Epithelial cell of proximal tubule (primary cell): ENCODE measurements at places on chromosomes 12 and 14.

GRCh38 chr14:102878174-102878969, 44.1 kb upstream of the AMN start:
- DNase-seq, result no peak

DNA sequence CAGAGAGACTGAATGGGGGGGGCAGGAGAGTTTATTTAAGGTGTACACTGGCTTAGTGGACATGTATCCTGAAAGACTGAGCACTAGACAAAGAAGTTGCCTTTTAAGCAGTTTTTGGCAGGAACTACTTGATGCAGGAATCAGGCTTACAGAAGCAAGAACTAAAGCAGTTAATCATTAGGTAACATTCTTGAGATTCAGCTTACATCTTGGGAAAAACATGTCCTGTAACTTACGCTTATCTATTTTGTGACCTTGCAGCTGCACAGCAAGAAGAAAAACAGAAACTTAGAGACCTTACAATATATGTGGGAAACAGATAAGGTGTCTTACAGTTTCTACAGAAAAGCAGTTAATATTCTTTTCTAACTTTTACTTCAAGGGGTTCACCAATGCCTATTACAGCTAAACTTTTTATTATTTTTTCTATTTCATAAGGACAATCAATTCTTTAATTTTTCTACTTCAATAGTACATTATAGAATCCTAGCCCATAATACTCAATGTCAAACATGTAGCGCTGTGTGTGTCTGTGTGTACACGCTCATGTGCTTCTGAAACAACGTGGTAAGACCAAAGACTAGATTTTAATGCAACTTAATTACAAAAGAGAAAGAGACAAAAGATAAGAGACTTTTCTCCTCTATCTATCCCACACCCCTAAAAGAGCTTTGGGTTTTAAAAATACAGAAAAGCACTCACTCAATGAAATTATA, 276.9 kb downstream of the PRKD1 start:
- DNase-seq, result no peak

DNA sequence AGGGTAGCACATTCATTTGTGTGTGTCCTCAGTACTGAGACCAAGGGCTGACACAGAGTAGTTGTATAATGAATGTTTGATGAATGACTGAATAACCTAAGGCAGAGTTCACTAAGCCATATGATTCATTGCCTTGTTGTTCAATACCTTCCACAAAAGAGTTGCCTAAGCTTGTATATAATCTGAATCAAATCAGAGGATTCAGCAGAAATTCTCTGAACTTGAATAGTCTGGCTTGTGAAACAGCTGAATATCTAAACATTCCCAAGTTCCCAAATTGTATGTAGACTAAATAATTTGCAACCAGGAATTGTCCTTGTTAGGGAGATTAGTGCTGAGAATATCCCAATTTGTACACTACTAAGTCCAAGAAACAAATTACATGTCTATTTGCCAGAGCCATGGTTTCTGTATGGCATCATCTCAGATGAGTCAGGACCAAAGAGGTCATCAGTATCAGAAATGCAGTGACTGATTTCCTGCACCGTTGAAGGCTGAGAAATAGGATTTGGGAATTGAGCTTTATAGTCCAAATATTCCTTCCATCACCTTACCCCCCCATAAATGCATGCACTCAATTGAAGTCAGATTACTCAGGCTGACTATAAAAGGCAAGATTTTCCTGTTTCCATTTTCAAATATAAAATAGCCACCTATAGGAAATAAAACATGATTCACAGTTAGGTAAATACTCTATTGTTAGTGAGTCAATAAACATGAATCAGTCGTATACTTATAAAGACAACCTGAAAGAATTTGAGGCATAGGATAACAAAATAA, 168.7 kb downstream of the PHLDA1 start:
- DNase-seq, result peak; percentile 51

DNA sequence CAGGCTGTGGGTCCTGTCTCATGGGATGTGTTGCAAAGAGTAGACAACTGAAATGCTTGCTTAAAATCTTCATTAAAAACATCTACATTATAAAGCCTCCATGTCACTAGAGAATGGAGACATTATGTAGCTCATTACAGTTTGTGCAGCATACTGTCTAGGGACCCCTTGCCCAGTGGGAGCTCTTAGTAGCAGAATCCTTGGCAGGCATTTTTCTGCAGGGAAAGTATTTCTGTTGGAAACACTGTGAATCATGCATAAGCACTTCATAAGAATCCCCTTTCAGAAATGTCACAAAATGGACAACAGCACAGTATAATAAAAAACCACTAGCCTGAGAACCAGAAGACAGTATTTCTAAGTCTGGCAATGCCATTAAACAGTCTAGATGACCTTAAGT, 174.3 kb downstream of the MGAT4C start:
- no peak for DNase-seq

DNA sequence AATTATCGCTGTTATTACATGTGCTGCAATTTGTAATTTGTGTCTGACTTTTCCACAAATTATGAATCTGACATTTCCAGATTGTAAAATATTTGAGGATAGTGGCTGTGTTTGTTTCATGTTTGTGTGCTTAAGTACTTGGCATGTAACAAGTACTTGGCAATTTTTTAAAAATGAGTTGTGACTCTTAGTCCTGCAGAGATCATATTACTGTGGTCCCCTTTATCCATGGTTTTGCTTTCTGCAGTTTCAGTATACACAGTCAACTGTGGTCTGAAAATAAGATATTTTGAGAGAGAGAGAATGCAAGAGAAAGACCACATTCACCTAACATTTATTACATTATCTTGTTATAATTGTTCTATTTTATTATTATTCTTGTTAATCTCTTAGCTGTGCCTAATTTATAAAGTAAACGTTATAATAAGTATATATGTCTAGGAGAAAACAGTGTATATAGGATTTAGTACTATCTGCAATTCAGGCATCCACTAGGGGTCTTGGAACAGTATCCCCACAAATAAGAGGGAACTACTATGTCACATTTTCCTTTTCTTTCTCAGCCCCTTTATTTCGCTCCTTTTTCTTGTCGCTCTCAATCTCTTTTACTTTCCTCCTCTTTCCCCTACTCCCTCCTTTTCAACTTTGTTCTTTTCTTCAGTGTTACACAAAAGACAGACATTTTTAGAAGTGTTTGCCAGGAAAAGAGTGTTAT, 176.1 kb downstream of the FUT8 start:
- DNase-seq, result no peak

DNA sequence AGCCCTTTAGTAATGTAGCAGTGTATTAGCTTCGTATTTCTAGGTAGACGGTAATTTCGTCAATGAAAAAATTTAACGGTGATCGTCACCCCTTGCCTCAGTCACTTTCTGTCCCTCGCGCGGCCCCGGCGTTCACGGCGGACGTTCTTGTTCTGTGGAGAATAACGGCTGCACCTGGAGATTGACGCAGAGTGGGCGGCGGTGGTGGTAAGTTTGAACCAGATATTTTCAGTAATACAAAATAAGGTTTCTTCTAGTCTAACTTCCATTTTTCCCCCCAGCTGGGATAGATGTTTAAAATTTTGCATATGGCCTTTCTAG, 341 bp downstream of the ZNF10 start:
- no peak for DNase-seq

GRCh38 chr12:9607716-9608115, at the start of gene KLRB1:
Gene KLRB1 (minus strand): TSS chr12:9607916. CDS start chr12:9607839, 77 bp downstream.
- DNase-seq, result no peak

DNA sequence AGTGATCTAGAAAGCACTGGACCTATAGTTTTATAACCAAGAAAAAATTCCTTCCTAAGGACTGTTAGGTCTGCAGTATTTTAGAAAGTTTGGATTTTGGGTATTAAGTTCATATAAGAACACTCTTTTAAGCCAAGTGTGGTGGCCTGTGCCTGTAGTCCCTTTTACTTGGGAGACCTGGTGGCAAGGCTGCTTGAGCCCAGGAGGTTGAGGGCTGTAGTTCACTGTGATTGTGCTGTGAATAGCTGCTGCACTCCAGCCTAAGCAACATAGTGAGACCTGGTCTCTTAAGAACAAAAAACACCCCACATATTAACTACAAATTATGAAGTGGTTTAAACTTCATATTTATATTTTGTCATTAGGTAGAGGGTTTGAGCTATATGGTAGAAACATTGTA, 9.7 kb downstream of the DNM1L start:
- DNase-seq, result no peak

DNA sequence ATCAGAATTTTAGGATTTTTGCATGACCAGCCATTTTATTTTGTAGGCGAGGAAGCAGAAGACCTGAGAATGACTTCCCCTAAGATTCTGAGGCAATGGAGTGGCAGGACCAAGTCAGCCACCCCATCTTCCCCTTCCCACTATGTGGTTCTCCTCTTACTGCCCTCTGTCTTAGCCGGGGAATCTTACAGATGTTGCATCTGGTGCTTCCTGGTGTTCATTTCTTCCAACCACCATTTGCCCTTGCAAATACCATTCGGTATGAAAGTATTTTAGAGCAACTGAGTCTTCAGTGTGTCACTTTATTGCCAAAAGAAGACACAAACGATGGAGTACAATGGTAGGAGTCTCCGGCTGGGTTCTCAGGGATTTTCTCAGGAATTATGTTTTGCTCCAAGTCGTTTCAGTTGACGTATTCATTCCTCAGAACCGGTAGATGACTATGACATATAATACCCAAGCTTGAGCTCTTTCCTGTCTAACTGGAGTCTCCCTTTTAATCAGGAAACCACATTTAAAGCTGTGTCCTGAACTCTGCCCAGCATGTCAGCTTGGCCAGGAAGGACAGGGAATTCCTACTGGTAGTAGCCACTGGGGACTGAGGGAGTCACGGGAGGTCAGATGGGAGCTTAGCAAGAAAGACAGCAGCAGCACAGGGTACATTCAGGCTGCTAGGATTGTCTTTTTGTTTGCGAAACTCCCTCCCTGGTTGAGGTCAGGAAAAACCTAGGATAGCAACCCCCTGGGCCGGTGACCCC, 87.0 kb downstream of the SAMD4A start:
- no peak for DNase-seq

DNA sequence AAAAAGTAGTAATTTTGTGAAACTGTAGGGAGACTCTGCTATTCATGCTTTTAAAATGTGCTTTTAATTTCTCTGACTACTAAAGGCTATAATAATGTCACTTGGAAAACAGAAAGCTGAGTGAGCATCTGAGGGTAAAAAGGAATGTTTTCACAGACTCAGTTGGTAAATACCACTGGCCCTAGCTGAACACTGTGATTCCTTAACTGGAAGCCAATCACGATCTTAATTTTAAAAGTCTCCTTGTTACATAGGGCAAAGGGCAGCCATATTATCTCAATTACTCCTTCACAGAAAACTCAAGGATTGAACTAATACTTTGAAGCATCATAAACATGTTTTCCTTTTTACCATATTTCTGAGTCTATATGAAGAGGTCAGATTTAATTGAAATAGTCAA, 41.9 kb downstream of the PAWR start:
- DNase-seq, result no peak

DNA sequence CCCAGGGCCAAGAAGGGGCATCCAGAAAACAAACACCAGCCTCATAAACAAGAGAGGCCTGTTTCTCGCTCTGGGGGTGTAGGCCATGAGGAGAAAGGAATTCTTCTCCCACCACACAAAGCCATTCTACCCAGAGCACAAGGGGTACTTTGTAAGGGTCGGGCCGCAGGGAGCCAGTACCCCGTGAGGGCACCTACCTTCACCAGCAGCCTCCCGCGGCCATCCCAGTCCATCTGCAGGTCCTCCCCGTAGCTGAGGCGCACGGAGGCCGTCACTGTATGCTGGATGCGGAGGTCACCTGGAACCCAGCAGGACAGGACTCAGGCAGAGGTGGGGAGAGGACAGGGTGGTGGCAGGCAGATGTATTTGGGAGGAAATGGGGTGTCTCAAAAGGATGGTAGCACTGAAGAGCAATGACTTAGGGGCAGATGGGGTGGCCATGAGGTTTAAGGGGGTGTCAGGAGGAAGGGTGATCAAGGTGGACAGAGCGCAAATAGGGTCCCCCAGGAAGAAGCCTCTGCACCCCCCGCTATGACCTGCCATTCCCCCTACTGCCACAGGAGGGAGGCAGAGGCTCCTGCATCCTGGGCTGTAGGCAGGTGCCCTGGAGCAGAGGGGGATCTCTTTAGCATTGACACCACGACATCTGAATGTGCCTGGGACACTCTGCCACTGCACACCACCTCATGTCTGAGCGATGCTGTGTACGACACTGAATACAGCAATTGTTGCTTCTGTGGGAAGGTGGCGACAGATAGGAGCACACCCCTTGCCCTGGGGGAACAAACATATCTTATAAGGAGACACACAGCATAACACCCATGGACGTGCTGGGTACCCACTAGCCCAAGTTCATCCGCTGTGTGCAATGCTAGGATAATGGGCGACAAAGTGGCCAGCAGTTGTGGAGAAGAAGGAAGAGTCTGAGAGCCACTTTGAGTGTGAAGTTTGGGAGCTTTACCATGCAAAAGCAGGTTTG, 61.4 kb downstream of the VWF start:
- no peak for DNase-seq

DNA sequence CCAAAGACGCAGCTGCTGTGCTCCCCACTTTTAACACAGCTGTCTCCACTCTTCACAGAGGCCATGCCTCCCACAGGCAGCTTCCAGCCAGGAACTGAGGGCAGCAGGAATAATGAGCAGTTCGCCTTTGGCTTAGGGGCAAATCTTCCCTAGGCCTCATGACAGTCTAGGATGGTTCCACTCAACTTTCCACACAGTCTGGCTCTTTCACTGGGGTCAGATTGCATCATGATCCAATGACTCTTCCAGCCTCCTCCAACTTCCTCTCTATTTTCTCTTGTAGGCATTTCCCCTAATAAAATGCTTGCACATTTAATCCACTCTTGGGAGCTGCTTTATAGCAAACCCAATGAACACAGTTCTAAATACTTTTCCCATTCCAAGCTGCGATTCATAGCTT, 271.6 kb upstream of the ATP2B1 start:
- DNase-seq, result peak; percentile 23

DNA sequence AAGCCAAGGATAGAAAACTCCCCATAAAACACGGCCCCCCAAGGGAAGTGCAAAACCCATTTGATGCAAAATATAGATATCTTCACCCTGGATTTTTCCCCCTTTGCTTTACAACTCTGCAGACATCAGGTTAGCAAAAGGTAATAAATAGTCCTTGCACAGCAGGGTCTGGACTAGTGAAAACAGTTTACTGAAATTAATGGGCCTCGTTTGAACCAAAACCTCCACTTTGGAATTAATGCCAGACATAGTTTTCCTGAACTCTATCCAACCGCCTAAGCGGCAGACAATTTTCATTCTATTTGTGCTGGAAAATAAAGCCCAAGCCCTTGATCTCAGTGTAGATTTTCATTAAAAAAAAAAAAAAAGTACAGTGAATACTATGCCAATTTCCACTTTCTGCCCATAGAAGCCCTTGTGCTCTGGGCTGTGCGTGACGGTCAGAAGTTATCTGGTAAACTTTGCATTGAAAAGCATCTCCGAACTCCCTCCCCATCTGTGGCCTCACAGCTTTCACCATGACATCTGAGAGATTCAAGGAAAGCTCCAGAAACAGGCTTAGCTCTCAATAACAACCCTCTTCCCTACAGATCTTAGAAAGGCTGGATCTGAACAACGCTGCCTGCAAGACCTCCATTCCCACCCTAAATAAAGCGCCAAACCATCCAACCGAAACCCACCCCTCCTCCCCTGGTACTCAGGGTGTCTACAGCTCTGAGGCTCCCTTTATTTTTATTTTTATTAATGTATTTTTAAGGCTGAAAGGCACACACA, 11.0 kb upstream of the IRF2BPL start:
- no peak for DNase-seq

- DNase-seq, result no peak
Measured at GRCh38 chr12:103696101-103696500, 109.0 kb downstream of the STAB2 start.
